ENCODE measurements at places on chromosomes 12 and 14.

DNA sequence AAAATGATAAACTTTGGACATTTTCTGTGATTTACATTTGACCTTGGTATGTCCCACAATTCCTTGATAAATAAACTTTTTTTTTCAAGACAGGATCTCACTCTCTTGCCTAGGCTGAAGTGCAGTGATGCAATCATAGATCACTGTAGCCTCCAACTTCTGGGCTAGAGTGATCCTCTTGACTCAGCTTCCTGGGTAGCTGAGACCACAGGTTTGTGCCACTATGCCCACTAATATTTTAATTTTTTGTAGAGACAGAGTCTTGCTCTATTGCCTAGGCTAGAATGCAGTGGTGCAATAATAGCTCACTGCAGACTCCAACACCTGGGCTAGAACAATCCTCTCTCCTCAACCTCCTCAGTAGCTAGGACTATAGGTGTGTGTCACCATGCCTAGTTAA is 79.1 kb upstream of the PTGDR start:
- no peak for DNase-seq

DNA sequence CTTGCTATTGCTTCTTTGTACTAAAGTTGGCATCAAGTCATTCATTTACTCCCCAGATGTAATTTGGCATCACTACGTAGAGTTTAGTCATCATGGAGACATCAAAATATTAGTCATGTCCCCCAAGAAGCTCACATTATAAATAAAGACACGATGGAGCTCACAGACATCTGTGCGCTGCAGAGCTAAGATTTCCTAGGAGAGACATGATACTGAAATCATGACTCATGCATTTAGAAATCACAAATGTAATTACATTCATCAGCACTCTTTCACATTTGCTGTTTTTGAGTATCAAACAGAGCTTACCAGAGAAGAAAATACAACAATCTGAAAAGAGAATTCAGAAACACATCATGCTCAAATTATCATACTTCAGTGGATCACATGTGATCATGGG is 169.8 kb downstream of the LRIG3 start:
- no peak for DNase-seq

GRCh38 chr14:89205137-89205740 is 211.8 kb downstream of the FOXN3 start:
- DNase-seq: no peak

- DNase-seq: no peak
Measured at GRCh38 chr14:99755629-99756603, 37.3 kb upstream of the EML1 start.

DNA sequence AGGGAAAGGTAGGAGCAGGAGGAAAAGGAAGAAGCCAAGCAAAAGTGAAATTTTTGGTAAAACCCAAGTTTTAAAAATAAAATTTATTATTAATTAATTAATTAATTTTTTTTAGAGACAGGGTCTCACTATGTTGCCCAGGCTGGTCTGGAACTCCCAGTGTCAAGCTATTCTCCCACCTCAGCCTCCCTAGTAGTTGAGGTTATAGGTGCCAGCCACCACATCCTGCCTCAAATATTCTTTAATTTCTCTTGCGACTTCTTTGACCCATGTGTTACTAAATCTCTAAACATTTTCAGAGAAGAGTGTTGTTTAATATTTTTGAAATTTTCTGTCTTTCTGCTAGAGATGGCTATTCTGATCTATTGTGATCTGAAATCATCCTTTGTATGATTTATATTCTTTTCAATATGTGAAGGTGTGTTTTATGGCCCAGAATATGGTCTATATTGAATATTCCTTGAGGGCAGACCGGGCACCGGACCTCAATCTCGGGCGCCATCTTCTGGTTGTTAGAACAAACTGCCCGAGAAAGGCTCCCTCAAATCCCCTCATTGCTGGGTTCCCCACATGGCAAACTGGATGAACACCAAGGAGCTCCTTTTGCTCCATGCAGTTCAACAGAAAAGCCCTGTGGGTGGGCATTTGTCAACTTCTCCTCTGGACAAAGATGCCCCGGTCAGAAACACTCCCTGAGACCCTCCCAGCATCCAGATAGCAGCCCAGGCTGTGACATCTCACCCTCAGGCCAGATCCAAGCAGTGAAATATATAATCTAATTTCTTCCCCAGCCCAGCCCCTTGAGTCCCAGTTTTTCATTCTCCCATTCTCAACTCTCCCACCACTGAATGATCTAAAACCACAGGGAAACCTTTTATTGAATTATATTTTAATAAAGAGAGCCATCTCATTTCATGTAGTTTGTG is 110.5 kb downstream of the ASCL4 start:
- DNase-seq: peak; percentile 67

Measured in stimulated activated effector memory CD8-positive, alpha-beta T cell treated with anti-CD3 and anti-CD28 coated beads, Interleukin-12 subunit alpha, Interleukin-12 subunit beta, amount 100 ng/mL, for 72 hours (primary cell).